Chondrocyte (in vitro differentiated cells): ENCODE measurements at places on chromosomes 4 and X. TPM values are rescaled to one million over a fixed set of nuclear protein-coding genes. Genes with fewer than 3 reads are reported as not detected.

Gene ABLIM2
- 0.47 to 0.70 TPM (median 0.64 TPM) in 3 replicates for total RNA-seq

Gene FGFR3
- total RNA-seq = 1.3 to 4.3 TPM (median 3.4 TPM) in 3 replicates

DNA sequence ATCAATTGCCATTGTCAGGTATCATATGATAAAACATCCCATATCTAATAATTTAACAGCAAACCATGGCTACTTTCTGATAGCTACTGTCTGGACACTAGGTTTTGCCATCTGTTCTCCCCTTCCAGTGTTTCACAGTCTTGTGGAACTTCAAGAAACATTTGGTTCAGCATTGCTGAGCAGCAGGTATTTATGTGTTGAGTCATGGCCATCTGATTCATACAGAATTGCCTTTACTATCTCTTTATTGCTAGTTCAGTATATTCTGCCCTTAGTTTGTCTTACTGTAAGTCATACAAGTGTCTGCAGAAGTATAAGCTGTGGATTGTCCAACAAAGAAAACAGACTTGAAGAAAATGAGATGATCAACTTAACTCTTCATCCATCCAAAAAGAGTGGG is 7.0 kb downstream of the NPY5R start:
- no peak overlapping the region for H3K4me3 ChIP-seq
- H3K36me3 ChIP-seq = no peaks in the 10 kb centered on the region
- no peaks in the 10 kb centered on the region for H3K4me1 ChIP-seq
- no peak for DNase-seq
- H3K27me3 ChIP-seq = peaks cover 34% of the 10 kb centered on the region
- no peak overlapping the region for H3K27ac ChIP-seq

- no peaks in the 10 kb centered on the region for H3K4me1 ChIP-seq
- no peak for DNase-seq
- no peaks in the 10 kb centered on the region for H3K27me3 ChIP-seq
- no peak overlapping the region for H3K4me3 ChIP-seq
These were observed 31.4 kb downstream of the EXOC1 start for GRCh38 chr4:55884851-55885219.

- no peak overlapping the region for H3K27ac ChIP-seq
- no peaks in the 10 kb centered on the region for H3K36me3 ChIP-seq
These were observed 106.4 kb upstream of the NDST4 start for GRCh38 chr4:115219862-115220261.
